ENCODE measurements at places on chromosomes 1 and 21. TPM values are rescaled to one million over a fixed set of nuclear protein-coding genes. Genes with fewer than 3 reads are reported as not detected.

SRP9 gene
- 136 TPM for total RNA-seq

DDR2 gene
- 3.4 TPM for total RNA-seq

F13B gene
- total RNA-seq = under 0.01 TPM

GIPC2 gene
- 32.3 TPM for total RNA-seq

ETNK2 gene
- total RNA-seq = 6.9 TPM

ARHGEF16 gene
- total RNA-seq = 0.20 TPM

ACAP3 gene
- 10.0 TPM for total RNA-seq

RAB29 gene
- total RNA-seq = 20.4 TPM

PLA2G2C gene
- not detected for total RNA-seq

ELAPOR1 gene
- under 0.01 TPM for total RNA-seq

RIPPLY3 gene
- not detected for total RNA-seq

TESK2 gene
- total RNA-seq = 3.3 TPM

PRDM16 gene
- 0.22 TPM for total RNA-seq

TRIM58 gene
- under 0.01 TPM for total RNA-seq

DONSON gene
- total RNA-seq = 6.5 TPM

CRYAA gene
- total RNA-seq = not detected

CTTNBP2NL gene
- 16.9 TPM for total RNA-seq

SLC44A5 gene
- total RNA-seq = 2.2 TPM

STRIP1 gene
- total RNA-seq = 26.8 TPM

GNAT2 gene
- under 0.01 TPM for total RNA-seq

LAMC2 gene
- 1.1 TPM for total RNA-seq

KIRREL1 gene
- total RNA-seq = 14.9 TPM

RNASEL gene
- total RNA-seq = 0.44 TPM

IL23R gene
- total RNA-seq = not detected

BCL2L15 gene
- under 0.01 TPM for total RNA-seq

NOS1AP gene
- under 0.01 TPM for total RNA-seq

PADI1 gene
- not detected for total RNA-seq

SPATA45 gene
- not detected for total RNA-seq

SMCP gene
- not detected for total RNA-seq

CNR2 gene
- total RNA-seq = not detected
